ENCODE measurements at places on chromosomes 3 and 15. TPM values are rescaled to one million over a fixed set of nuclear protein-coding genes. Genes with fewer than 3 reads are reported as not detected.

Gene IL16
- 0.79 TPM for total RNA-seq

Gene EID1
- total RNA-seq, result 48.4 TPM

Gene IMPG2
- total RNA-seq, result 0.04 TPM

Gene CEP97
- 2.5 TPM for total RNA-seq

Gene SLC38A3
- total RNA-seq, result 44.7 TPM

Gene LRRIQ4
- total RNA-seq, result not detected

Gene ACY1
- 13.0 TPM for total RNA-seq

Gene CLN6
- total RNA-seq, result 13.0 TPM

Gene NOX5
- not detected for total RNA-seq

Gene CEP19
- 1.4 TPM for total RNA-seq

Gene PTPRG
- 15.5 TPM for total RNA-seq

Gene NR2C2
- total RNA-seq, result 14.7 TPM

Gene CYP8B1
- total RNA-seq, result not detected

Gene SI
- total RNA-seq, result not detected

Gene TRPM1
- not detected for total RNA-seq

Gene CYP11A1
- not detected for total RNA-seq

Gene CPN2
- not detected for total RNA-seq

Gene PRR23B
- total RNA-seq, result not detected

Gene GP5
- not detected for total RNA-seq

Gene CPNE4
- total RNA-seq, result 0.67 TPM

Gene AHSG
- 0.19 TPM for total RNA-seq

Gene ZXDC
- 24.6 TPM for total RNA-seq

Gene CAMK2N2
- 7.5 TPM for total RNA-seq

Gene CLDND1
- total RNA-seq, result 17.7 TPM

Gene STRC
- 0.32 TPM for total RNA-seq

Gene SYNM
- total RNA-seq, result 3.4 TPM

Gene RTP3
- not detected for total RNA-seq

Gene GALK2
- total RNA-seq, result 28.0 TPM

Gene PDHB
- 22.2 TPM for total RNA-seq

Gene C2CD4A
- 2.3 TPM for total RNA-seq

Gene MED12L
- total RNA-seq, result 0.88 TPM

Gene MYL3
- total RNA-seq, result not detected

Gene SHC4
- not detected for total RNA-seq

Data from pancreas (tissue), 10 donors.